A549 treated with ZK216348 at 1 μM for 4 hours (cell line): ENCODE measurements at places on chromosomes 12 and 14. TPM values are rescaled to one million over a fixed set of nuclear protein-coding genes. Genes with fewer than 3 reads are reported as not detected.

Gene NGB
- total RNA-seq = not detected in 5 replicates

Gene HCAR3
- 0.06 to 0.14 TPM (median 0.11 TPM) in 3 of 5 replicates, not detected in the others for total RNA-seq

Gene KRT74
- not detected in 5 replicates for total RNA-seq

Gene TMCC3
- 0.83 to 1.6 TPM (median 1.4 TPM) in 5 replicates for total RNA-seq

Gene FGD6
- 11.0 to 18.7 TPM (median 15.5 TPM) in 5 replicates for total RNA-seq

Gene KRT86
- 32.5 to 48.5 TPM (median 46.2 TPM) in 5 replicates for total RNA-seq

Gene SELPLG
- 0.57 to 1.7 TPM (median 1.1 TPM) in 5 replicates for total RNA-seq

Gene GDF3
- total RNA-seq = not detected in 5 replicates

Gene VEZT
- 52.1 to 88.7 TPM (median 62.0 TPM) in 5 replicates for total RNA-seq

Gene PTGER2
- 1.7 to 2.9 TPM (median 2.5 TPM) in 5 replicates for total RNA-seq

Gene OTOGL
- total RNA-seq = not detected in 5 replicates

Gene RAD9B
- total RNA-seq = 0.13 to 0.71 TPM (median 0.27 TPM) in 5 replicates

Gene C12orf60
- 1.3 to 2.1 TPM (median 1.7 TPM) in 5 replicates for total RNA-seq

Gene ZDHHC17
- total RNA-seq = 10.3 to 13.5 TPM (median 11.9 TPM) in 5 replicates

Gene TMEM63C
- 1.1 to 3.3 TPM (median 2.2 TPM) in 5 replicates for total RNA-seq

Gene PPP1R1A
- total RNA-seq = 0.11 to 0.25 TPM (median 0.20 TPM) in 3 of 5 replicates, not detected in the others

Gene CD163L1
- 0.16 to 0.51 TPM (median 0.20 TPM) in 5 replicates for total RNA-seq

Gene SPTB
- total RNA-seq = 0.91 to 1.6 TPM (median 1.4 TPM) in 5 replicates

Gene GLT8D2
- total RNA-seq = 0.20 to 0.59 TPM (median 0.21 TPM) in 4 of 5 replicates, not detected in the other

Gene NOVA1
- 3.5 to 7.6 TPM (median 4.8 TPM) in 5 replicates for total RNA-seq

Gene ANO2
- total RNA-seq = not detected in 5 replicates

Gene NRL
- total RNA-seq = 0.53 to 0.97 TPM (median 0.65 TPM) in 5 replicates

Gene HOXC12
- total RNA-seq = not detected in 5 replicates

Gene ALX1
- 4.6 to 5.8 TPM (median 5.3 TPM) in 5 replicates for total RNA-seq

Gene CYP27B1
- total RNA-seq = 0.86 to 4.5 TPM (median 2.7 TPM) in 5 replicates

Gene CALM1
- 266 to 394 TPM (median 339 TPM) in 5 replicates for total RNA-seq

Gene A2M
- 0.47 TPM in 1 of 5 replicates, not detected in the others for total RNA-seq

Gene USP44
- total RNA-seq = 0.07 to 0.34 TPM (median 0.12 TPM) in 4 of 5 replicates, not detected in the other

Gene SMCO2
- total RNA-seq = 0.18 to 0.36 TPM in 2 of 5 replicates, not detected in the others

Gene LBHD2
- total RNA-seq = 0.50 TPM in 1 of 5 replicates, not detected in the others

Gene AJUBA
- total RNA-seq = 33.6 to 42.2 TPM (median 39.4 TPM) in 5 replicates

Gene PLEK2
- 18.2 to 25.9 TPM (median 20.9 TPM) in 5 replicates for total RNA-seq

Gene C14orf39
- total RNA-seq = not detected in 5 replicates

Gene ANKRD33
- total RNA-seq = not detected in 5 replicates

Gene TSHR
- total RNA-seq = not detected in 5 replicates
